ENCODE measurements at places on chromosomes 11 and 22.

- no peak for DNase-seq
Measured at GRCh38 chr11:130868721-130869390, 47.4 kb downstream of the SNX19 start.

DNA sequence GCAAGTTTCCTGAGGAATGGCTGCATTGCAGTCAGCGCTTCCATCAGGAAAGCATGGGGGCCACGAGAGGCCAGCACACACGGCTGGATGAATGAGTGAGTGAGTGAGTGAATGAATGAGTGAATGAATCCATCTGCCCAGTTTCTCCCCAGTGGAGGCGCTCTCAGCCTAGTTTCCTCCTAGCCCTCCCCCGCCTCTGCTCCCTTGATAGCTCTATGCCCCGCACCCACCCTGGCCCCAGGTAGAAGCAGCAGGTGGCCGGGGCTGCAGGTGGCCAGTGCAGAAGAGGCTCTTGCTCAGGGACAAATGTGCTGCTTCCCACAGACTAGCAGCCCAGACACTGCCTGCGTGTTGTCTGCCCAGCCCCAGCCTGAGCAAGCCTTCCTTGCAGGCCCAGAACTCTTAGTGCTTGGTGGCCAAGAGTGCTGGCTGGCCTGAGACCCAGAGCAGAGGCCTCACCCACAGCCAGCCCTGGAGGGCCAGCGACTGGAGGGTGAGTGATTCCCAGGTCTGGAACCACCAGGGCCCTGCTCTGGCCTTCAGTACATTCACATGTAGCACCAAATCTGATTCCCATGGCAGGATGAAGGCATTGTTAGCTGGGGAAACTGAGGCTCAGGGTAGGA, 31.1 kb upstream of the PDGFB start:
- no peak for DNase-seq

DNA sequence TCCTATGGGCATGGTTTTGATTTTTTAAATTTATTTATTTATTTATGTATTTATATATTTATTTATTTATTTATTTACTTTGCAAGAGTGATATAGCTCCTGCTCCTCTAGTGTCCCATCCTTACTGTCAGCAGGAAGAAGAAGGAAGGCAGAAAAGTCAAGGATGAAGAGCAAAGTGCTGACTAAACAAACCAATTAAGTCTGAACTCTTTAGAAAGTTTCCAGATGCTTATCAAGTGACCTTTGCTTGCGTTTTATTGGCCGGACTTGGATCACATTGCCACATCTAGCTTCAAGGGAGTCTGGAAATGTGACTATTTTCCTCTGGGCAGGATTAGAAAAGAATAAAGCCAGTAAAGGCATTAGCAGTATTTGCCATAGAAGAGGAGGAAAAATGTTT, 8.7 kb upstream of the OR4B1 start:
- no peak for DNase-seq

DNA sequence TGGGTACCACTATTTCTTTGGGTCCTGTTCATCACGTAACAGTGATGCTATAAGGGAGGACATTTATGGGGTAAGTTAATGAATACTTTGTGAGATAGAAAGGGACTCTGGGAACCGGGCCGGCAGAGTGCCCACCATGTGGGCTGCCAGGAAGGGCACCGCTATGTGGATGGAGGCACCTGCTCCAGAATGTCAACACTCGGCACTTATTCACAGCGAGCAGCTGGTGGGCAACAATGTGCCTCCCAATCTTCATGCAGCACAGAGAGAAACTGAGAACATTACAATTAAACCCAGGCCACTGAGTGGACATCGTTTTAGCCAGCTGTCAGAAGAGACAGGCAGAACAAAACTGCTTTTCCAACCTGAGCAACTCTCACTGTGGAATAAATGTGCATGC, 15.8 kb upstream of the ELFN2 start:
- DNase-seq, result no peak

- no peak for DNase-seq
Measured at GRCh38 chr11:102343809-102344208, 3.2 kb upstream of the BIRC2 start.

GRCh38 chr11:10058356-10058755, 235.7 kb downstream of the SBF2 start:
- DNase-seq, result no peak

GRCh38 chr11:63537293-63538101, 889 bp downstream of the PLAAT4 start:
- no peak for DNase-seq

DNA sequence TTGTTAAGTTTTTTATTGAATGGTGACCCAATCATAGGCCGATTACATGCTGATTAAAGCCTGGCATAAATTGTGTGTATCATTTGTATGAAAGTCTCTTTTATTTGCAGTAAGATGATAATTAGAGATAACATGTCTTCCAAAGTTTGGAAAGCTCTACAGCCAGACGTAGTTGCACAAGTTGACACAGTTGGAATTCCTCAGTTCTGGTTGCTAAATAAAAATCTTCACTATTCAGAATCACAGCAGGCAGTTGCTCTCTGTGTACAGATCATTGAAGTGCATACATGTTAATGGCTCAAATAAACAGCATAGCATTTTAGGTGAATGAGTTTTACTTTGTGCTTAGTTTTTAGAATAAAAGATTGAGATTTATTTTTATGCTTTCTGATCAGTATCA, 69.5 kb downstream of the ARHGAP42 start:
- DNase-seq, result no peak

DNA sequence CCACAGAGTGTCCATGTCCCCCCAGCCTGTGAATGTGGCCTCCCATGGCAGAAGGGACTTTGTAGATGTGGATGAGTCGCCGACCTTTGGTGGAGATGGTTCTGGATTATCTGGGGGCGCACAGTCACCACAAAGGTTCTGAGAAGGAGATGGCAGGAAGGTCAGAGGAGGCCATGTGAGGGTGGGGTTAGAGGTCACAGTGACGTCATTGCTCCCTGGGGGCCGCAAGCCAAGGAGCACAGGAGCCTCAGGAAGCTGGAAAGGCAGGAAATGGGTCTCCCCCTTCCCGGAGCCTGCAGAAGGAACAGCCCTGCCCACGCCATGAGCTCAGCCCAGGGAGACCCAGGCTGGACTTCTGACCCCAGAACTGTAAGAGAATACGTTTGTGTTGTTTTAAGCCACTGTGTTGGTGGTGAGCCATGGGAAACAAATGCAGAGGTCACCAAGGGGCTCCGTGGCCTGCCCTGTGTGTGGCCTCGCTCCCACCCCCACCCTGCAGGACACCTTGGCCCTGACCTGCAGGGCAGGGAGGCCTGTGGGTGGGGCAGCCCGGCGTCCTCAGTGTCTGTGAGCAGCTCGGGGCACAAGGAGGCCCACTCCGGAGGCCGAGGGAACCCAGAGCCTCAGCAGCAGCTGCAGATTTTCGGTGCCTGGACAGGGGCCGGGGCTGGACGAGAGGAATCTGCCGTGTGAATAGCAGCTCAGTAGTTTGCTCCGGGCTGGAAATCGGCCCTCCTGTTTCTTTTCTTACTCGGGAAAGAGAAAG, 32.1 kb downstream of the GRAMD4 start:
- DNase-seq, result no peak

- no peak for DNase-seq
Measured at GRCh38 chr11:33894398-33894746, 2.5 kb upstream of the LMO2 start.

DNA sequence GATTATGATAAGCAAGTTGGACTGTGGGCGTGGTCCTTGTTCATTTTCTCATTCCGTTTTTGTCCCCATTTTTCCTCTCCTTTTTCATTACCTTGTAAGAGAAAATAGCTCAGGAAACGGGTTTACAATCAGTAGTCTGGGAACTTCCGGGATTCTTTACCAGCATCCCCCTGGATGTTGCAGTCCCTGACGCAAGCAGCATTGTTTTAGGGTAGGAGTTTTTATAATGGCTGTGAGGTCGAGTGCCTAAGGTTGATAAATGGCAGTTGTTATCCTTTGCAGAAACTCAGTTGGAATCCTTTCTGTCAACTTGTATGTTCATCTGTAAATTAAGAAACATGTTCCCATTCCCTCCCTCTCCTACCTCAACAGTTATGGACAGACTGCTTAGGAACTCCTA, 68.3 kb downstream of the ARHGEF12 start:
- DNase-seq, result no peak

DNA sequence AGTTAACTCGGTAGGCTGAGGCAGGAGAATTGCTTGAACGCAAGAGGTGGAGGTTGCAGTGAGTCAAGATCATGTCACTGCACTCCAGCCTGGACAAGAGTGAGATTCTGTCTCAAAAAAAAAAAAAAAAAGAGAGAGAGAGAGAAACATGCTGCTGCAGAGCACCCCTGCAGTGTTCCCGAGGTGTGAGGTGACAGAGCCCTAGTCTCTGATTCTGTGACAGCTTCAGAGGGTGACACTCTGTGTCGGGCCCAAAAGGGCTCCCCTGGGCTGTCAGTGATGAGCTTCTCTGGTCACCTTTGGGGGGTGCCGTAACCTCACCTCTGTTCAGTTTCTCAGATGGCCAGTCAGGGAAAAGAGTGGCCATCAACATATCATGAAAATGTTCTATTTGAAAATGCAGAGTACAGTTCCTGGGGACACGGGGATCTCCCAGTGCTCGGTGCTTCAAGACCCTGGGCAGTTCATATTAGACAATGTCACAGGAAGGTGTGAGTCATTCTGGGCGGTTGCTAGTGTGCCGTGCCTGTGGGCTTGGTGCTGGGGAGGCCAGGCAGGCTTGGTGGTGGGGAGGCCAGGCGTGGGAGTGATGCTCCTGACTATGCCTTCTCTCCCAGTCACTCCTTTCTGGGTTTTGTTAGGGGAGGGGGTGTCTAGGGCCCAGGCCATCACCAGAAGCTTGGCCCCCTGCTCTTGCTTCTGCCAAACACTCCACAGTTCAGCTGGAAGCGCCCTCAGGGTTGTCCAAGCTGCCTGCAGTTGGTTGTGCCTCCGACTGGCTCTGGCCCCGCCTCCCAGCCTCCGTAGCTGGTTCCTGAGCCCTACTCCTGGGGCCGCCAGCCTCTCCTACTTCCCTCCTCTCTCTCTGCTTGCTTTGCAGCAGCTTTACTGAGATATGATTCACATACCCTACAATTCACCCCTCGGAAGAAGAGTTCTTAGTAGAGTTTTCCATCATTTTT, 52.5 kb upstream of the CLDN5 start:
- peak; percentile 45 for DNase-seq

GRCh38 chr11:27215471-27216269, 147.3 kb downstream of the CCDC34 start:
- DNase-seq, result no peak

DNA sequence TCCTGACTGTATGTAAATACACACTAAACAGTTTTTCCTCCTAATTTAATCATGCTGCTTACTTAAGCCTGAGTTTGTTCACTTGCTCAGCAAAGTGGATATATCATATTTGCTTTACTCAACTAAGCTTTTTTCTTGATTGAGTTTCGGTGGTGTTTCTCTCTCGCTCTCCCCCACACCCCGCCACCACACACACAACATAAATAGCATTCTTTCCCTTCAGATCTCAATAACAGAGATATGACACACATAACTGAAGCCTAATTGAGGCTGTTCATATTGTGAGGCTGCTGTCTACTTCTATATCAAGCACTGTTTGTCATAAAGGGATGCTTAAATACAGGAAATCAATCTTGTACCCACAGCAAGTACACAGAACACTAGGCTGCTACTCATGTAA, 364.9 kb downstream of the FAT3 start:
- DNase-seq, result no peak

- no peak for DNase-seq
Measured at GRCh38 chr11:78684377-78684776, 109.7 kb upstream of the NARS2 start.

- DNase-seq, result no peak
Measured at GRCh38 chr11:60394666-60395380, 1.4 kb upstream of the MS4A14 start.

- no peak for DNase-seq
Measured at GRCh38 chr11:120652705-120653335, 141.3 kb downstream of the GRIK4 start.

GRCh38 chr11:26929806-26930517, 64.0 kb upstream of the FIBIN start:
- no peak for DNase-seq

DNA sequence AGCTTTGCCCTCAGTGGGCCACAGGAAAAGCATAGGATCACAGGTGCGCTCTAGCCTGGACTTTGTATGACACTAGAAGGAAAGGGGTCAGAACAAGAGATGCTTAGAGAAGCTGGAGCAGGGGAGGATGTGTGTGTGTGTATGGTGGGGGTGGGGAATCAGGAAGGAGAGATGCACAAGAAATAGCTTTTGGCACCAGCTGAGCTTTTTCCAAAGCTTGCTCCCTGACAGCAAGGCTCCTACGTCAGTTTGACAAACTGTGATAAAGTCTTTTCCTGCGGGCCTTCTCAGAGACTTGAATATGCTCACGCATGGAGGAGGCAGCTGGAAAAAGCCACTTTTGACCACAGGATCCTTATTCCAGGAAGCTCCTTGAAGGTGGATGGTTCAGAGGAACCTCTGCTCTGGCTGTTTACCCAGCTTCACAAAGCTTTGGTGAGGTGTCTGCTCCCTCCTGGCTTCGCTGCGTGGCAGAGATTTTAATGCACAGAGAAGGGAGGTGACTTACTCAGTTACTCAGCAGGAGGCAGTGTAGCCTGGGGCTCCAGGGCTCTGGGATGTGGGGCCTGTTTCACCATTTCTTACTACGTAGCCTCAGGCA, 3.9 kb downstream of the CDC42EP1 start:
- DNase-seq, result no peak

- DNase-seq, result no peak
Measured at GRCh38 chr11:117832511-117832910, 8.0 kb upstream of the FXYD2 start.

DNA sequence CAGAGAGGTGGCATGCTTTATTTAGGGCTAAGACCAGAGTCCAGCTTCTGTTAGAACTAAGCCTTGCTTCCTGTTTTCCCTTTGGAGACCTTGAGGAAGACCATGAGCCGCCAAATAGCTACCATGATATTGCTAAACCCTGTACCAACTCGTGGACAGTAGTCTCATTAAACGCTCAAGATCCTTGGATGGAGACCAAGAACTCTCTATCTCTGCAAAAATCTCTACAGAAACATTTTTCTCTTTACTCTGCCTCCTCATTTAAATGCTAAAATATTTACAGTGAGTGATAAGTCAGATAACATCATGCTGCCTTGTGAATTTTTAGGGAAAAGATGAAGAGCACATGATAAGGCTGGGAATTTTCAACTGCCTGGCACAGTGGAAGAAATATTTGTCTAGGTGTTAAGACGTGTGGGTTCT, 197.8 kb downstream of the MAML2 start:
- no peak for DNase-seq

DNA sequence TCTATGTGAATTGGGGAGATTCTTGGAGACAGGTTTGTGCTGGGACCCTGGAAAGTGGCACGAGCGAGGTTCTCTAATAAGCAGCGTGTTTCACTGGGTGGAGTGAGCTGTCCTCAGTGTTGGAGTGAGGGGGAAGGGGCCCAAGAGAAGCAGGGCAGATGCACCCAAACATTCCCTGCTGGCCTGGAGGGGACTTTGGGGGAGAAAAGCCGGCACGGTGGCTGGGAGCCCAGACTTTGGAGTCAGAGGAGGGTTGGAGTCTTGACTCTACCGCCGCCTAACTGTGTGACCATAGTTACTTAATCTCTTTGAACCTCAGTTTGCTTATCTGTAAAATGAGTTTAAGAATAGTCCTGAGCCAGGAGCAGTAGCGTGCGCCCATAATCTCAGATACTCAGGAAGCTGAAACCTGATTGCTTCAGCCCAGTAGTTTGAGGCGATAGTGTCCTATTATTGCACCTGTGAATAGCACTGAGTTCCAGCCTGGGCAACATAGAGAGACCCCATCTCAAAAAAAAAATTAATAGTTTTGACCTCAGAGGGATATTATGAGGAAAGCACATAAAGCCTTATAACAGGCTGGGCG, 614 bp downstream of the NR1H3 start:
- no peak for DNase-seq
